ENCODE measurements at places on chromosomes 1 and 21. TPM values are rescaled to one million over a fixed set of nuclear protein-coding genes. Genes with fewer than 3 reads are reported as not detected.

Gene FCRL4
- total RNA-seq: not detected

GRCh38 chr21:32566741-32567389 is 18.5 kb downstream of the TCP10L start:
- DNase-seq: no peak

DNA sequence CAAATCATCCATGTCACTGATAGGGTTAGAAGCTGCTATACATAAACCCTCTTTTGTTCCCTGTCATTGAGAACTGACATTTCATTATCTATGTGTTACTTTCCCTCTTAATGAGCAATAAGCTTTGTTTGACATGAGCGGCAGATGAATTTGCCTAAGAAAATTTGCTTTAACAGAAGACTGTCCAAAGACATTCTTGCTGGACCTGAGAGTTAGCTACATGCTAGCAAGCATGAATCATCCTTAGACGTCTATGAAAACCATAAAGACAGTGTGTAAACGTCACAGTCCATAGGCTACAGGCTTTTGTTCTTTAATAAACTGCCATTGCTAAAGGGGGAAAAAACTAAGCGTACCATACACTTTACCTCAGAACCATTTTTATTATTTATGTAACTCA is 73.1 kb downstream of the TNFSF4 start:
- DNase-seq: no peak

- no peak for DNase-seq
Measured at GRCh38 chr1:6131561-6131960, 48.6 kb downstream of the CHD5 start.

DNA sequence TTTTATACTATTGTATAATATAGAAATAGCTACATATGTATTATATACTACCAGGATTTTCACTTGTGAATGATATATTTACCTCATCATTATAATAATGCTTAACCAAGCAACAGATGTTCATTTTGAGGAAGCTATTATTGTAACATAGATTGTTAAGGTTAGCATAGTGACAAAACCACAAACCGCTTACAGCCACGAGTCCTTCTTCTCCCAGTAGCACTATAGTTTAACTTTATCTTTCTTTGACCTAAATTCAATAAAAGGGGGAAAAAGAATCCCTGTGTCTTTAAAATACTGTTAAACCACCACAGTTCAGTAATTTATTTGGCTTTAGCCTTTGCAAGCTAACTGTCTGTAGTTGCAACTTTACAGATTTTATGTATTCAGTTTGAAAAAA is 1039.4 kb upstream of the B3GALT2 start:
- no peak for DNase-seq

DNA sequence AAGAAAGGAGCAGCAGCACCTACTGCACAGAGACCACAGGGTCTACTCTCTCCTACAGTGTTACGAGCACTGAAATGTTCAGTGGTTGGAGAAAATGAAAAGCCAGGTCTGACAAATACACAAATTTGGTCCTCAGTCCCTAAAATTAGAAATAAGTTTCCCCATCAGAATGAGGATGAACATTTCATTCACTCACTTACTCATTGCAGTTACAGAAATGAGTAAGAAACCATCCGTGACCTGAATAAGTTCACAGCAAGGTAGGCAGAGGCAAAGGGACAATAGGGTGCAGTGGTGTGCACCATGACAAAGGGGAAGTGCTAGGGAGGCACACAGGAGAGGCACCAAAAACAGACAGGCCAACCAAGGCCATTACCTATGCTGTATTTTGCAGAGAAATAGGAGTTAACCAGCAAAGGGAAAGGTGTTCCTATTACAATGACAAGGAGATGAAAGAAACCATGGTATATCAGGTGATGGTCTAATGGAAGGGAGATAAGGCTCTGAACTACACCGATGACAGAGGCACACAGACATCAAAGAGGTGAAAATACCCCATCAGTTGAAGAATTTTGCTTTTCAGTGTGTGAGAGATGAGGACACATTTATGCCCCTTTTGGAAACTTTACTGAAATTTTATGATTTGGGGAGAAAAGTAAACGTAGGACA is 29.4 kb downstream of the VAV3 start:
- DNase-seq: no peak

- DNase-seq: no peak
Measured at GRCh38 chr1:89675677-89676076, 42.8 kb downstream of the LRRC8C start.

DNA sequence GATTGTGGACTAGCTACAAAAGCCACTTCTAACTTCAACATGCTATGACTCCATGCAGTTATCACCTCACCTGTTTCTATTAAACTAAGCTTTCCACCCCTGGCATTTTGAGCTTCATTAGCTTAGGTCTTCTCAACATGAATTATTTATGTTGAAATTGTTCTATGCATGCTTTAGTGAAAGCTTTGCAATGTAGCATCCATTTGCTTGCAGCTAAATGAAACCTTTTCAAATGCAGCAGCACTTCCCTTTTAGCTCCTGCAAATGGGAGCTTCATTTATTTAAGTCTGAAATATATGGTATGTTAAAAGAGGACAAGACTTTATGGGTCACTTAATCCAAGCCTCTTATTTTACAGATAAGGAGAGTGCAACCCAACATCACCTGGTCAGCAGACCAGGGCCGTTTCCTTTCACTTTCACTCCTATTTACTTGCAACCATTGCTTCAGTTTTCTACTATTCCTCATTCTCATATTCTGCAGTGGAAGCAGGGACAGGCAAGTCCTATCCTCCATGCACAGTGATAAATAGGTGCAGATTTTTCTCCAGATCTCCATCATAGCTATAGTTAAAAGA is 56.4 kb upstream of the SAMSN1 start:
- DNase-seq: no peak

Gene GJC2
- 4.4 TPM for total RNA-seq

GRCh38 chr1:159951551-159951950 is 2.5 kb downstream of the SLAMF9 start:
- no peak for DNase-seq

- no peak for DNase-seq
Measured at GRCh38 chr1:15833842-15834405, 13.6 kb upstream of the SPEN start.

- DNase-seq: no peak
Measured at GRCh38 chr1:213273546-213273945, 222.5 kb downstream of the RPS6KC1 start.

- DNase-seq: no peak
Measured at GRCh38 chr1:198927129-198927528, 288.3 kb downstream of the PTPRC start.

- no peak for DNase-seq
Measured at GRCh38 chr21:25515484-25516405, 91.5 kb downstream of the MRPL39 start.

DNA sequence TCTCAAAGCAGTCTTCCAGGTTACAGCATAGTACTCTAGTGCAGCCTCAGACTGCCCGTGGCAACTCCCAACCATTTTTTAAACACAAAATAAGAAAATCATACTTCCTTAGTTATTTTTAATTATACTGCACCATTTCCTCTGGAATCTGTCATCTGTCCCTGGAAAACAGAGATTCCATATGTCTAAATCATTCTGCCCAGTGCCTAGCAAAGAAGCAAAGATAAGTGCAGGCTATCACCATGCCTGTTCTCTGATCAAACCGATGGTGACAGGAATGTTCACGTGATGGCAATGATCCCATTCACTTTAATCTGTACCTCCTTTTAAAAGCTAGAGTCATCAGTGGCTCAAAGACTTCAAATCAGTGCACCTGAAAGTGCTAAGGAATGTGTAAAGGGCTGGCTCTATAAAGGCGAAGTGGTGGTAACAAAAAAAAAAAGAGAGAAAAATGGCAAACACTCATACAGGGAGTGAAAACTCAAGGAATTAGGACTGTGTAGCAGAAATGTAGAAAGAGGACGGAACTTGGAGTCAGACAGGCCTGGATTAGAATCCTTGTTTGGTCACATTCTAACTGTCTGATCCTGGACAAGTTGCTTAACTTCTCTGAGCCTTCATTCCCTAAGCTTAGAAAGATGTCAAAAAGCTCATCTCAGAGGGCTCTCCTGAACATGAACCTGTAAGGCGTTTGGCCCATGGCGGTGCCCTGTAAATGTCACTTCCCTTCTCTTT is 9.9 kb upstream of the CCN1 start:
- no peak for DNase-seq

GRCh38 chr21:43361493-43362296 is 65.2 kb downstream of the SIK1 start:
- DNase-seq: no peak

Data from vagina (tissue), 2 donors.